Right lung (tissue), 10 donors: ENCODE measurements at places on chromosomes 6 and 20. TPM values are rescaled to one million over a fixed set of nuclear protein-coding genes. Genes with fewer than 3 reads are reported as not detected.

DNA sequence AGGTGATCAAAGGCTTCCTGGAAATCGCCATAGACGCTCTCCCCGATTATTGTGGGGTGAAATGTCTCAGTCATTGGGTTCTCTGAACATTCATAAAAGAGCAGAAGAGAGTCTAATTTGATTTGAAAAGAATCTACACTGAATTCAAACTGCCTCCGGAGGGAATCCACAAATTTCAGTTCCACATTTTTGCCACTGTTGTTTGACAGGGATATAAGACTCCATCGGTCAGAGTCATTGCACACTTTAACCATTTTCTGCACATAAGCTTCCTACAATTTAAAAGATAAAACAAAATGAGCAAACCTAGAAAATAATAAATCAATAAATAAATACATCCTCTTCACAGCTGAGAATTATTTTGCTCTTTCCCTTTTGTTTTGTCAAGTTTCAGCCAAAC lies 2.3 kb downstream of the TENT5A start:
- DNase-seq: no peak

DNA sequence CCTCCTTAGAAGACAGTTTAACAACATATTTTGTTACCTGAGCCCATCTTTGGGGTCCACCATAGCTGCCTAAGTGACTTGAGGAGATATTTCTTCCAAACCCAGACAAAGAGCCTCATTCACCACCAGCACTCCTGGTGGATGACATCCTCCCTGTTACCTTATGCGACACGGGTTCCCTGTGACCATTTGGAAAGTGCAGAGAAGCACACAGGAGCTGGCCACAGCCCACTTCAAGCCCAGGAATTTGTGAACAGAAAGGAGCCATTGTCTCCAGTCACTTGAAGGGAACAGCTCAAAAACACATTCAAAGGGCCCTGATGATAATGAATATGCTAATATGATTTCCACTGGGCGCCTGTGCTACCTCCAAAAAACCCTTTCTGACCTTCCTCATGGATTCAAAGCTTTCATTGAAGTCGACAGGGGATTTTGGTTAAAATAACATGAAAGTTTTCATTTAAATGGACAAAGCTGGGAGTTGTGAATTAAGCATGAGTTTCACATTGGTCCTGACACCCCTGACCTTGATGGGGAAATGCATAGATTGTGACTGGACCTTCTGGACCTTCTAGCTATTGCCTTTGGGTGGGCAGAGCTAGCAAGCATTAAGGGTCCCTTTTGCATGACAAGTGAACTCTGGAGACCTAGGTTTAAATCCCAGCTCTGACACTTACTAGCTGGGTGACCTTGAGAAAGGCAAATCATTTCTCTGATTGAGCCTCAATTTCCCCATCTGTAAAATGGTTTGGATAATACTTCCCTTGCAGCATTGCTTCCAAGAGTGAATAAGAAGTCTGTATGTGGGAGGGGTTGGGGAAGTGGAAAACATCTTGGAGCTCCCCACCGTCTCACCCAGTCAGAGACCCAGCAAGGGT lies 83.3 kb upstream of the SIRPA start:
- DNase-seq: no peak

GRCh38 chr6:54574671-54575070 lies 266.4 kb downstream of the TINAG start:
- DNase-seq: no peak

The RTF2 gene
- 140 TPM for polyA plus RNA-seq

GRCh38 chr6:90386399-90387382 lies 90.0 kb upstream of the BACH2 start:
- DNase-seq: no peak

- no peak for DNase-seq
Measured at GRCh38 chr6:133467231-133467981, 226.2 kb downstream of the EYA4 start.

DNA sequence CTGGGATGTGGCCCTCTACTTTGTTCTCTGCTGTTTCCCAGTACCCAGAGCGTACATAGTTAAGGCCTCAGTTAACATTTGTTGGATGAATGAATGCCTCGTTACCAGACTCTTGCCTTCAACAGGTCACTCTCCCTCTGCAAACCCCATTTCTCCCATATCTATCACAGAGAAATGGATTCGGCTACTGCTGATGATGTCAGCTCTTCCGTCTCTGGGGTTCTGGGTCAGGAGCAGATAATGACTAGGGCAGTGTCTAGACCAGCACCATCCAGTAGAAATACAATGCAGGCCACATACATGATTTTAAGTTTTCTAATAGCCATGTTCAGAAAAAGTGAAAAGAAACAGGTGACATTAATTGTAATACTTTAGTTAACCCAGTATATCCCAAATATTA lies 47.9 kb downstream of the TOX2 start:
- no peak for DNase-seq

DNA sequence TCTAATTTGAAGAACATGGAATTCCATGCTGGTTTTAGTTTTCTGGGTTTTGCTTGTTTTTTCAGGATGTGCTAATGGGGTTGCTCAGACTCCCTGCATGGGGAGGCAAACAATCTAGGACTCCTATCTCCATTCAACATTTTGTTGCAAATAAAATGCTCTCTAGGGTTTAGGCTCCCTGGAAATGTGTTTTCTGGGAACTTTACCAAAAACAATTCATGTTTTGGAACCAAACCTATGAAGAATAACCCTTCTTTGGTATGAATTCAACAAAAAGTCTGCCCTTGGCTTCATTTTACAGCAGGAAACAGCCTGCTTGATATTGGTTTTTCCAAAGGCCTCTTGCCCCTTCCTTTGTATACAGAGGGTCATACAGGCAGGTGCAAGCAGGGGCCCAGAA lies 217.7 kb downstream of the FOXA2 start:
- no peak for DNase-seq

DNA sequence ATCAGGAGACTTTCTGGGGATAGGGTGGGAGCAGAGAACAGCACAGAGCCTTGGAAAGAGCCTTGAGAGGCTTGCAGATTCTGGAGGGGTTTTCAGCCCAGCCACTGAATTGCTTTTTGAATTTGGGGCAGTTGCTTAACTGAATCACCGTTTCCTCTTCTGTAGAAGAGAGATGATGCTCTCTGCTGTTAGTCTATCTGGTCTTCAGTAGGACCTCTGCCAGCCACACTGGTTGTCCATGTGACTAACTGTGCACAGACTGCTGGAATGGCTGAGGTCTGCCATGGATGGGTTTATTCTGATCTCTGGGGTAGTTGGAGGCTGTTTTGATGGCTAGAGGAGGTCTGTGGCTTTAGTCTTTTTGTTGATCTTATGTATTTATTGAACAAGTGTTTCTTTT lies 21.4 kb upstream of the PRDM1 start:
- no peak for DNase-seq

GRCh38 chr6:127391094-127391953 lies 47.9 kb upstream of the ECHDC1 start:
- DNase-seq: peak; percentile 2

The MDFI gene
- 185 TPM for polyA plus RNA-seq

DNA sequence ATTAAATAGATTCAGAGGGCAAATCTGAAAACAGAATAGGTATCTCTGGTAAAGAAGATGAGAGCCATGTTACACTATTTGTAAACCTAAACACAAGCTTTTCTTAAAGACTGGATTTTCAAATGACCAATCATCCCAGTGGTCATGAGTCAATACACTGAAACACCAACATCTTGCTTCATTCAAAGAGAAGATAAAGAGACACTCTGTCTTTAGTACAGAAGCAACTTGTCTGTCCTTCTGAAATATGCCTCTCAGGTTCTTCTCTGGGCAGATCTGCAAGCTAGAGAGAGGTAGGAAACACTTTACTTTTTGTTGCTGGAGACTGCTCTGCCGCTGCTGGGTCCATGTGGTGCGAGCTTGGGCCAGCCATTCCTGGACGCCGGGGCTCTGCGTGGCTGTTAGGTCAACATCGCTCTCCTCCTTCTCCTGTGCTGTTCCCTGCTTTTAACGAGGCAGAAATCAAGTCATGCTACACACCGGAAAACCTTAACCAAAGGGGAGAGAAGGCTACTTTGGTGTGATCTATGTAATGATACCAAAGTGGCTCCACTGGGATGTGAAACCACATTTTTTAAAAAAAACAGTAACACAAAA lies 368.2 kb downstream of the SYNE1 start:
- DNase-seq: no peak

GRCh38 chr6:140956571-140957369 lies 1176.0 kb upstream of the GJE1 start:
- no peak for DNase-seq

- DNase-seq: no peak
Measured at GRCh38 chr6:106293116-106293515, 32.4 kb downstream of the ATG5 start.

The GNAS-AS1 gene
- polyA plus RNA-seq: 0.82 TPM

The PRSS16 gene
- 4.6 TPM for polyA plus RNA-seq

The IL17F gene
- polyA plus RNA-seq: not detected

DNA sequence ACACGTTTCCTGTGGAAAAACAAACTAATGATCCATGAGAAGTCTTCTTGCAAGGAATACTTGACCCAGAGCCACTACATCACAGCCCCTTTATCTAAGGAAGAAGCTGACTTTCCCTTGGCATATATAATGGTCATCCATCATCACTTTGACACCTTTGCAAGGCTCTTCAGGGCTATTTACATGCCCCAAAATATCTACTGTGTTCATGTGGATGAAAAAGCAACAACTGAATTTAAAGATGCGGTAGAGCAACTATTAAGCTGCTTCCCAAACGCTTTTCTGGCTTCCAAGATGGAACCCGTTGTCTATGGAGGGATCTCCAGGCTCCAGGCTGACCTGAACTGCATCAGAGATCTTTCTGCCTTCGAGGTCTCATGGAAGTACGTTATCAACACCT lies 35.4 kb downstream of the GCNT2 start:
- no peak for DNase-seq
